ENCODE measurements at places on chromosomes 3 and 15.

GRCh38 chr3:59717679-59718205 is 667.9 kb upstream of the CFAP20DC start:
- no peak for DNase-seq

DNA sequence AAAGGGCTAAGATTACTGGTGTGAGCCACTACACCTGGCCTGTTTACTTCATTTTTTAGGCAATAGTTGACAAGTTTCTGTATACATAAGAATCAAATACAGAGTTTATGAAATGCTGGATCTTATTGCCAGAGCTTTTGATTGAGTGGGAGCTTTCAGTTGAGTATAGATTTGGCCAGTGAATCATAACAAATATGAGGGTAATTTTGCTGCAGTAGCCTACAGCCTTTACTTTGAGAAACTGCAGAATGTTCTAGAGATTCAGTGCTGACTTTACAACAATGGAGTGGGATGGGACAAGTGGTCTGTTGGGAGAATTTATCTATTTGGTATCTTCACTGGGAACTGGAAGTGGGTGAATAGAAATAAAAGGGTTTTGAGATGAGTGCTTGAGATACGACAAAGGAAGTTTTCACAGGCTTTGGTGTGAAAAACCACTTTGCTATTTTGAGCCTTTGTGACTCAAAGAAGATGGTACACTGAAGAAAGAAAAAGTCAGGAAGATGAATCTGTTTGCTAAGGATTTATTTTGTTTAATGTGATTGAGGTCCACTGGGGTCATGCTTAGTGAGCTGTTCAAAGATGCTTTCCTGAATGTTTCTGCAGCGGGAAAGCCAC is 227.8 kb downstream of the UBE2E2 start:
- no peak for DNase-seq

DNA sequence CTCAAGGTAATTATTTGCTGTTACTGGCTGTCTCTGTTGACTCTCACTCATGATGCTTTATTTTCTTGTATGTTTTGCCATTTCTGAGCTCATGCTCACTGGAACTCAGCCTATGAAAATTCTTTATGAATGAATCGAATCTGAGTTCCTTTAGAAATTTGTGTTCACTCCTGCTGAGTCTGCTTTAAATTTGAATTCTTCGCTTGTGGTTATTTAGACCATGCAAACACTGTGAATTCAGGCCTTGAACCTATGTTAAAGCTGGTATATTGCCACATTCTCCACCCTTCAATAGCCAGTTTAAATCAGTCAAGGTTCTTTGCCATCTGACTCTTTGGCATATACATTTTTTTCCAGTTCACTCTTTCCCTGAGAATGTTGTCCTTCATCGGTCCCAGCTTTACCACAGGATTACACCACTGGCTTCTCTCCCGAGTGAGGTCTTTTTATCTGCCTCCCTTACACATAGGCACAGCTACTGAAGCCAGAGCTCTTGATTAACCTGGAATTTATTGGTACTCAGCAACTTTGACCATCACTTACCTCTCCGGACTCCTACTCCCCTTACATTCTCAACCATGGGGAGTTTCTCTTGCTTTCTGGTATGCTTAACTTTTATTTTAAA is 400.6 kb downstream of the VPS13C start:
- no peak for DNase-seq

- no peak for DNase-seq
Measured at GRCh38 chr15:98976500-98976899, 31.1 kb downstream of the PGPEP1L start.

- DNase-seq: no peak
Measured at GRCh38 chr3:73848173-73848906, 223.6 kb upstream of the PDZRN3 start.

DNA sequence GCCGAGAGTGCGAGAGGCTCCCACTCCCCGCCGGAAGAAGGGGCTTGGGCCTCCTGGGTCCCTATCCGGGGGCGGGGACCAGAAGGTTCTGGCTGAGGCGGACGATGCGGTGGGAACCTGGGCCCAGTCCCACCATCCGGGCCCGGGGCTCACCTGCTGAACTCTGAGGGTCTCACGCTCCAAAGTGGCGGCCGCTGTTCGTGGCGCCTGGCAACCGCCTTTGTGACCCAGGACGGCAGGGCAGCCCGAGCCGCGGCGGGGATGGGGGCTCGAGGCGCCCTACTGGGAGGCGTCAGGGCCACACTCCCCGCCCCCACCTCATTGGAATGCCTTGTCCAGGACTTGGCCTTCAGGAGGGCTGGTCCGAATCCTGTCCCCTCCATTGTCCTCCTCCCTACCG is at the start of gene FANCD2OS:
Gene FANCD2OS, minus strand, starts transcription at position 165 of the 400 bp plus-strand sequence. CDS start 3,481 bp downstream, outside the sequence.
- no peak for DNase-seq

- no peak for DNase-seq
Measured at GRCh38 chr3:139540651-139541531, 1.3 kb upstream of the RBP1 start.

DNA sequence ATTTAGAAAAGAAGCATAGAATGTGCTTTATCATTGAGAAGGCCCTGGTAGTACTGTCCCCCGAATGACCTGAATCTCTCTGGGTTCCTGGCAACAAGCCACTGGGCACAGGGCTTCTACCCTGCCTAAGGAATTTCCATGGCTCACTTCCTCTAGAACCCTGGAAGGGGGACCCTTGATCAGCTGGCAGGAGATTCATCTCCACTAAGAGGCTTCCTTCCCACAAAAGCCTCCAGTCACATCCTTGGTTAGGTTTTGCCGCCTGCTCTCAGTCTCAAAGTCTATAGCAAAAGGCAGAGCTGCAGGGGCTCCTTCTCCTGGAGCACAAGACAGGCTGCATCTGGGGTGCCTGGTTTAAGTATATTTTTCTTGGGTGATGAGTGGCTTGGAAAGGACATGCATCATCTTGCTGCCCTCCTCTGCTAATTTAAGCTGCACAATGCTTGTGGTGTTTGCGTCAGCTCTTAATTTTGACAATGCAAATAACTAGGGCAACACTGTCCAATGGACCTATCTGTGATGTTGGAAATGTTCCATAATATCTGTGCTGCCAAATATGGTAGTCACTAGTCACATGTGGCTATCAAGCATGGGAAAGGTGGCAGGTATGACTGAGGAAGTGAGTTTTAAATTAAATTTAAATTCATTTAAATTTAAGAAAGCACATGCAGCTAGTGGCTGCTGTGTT is 33.4 kb upstream of the RARRES1 start:
- no peak for DNase-seq

DNA sequence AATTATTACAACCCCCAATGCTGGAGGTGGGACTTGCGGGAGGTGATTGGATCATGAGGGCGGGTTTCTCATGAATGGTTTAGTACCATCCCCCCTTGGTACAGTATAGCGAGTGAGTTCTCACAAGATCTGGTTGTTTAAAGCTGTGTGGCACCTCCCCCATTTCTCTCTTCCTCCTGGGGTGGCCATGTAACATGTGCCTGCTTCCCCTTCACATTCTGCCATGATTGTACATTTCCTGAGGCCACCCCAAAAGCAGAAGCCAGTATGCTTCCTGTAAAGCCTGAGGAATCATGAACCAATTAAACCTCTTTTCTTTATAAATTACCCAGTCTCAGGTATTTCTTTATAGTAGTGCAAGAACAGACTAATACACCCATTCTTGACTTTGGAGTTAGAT is 20.3 kb upstream of the PROK2 start:
- DNase-seq: no peak

DNA sequence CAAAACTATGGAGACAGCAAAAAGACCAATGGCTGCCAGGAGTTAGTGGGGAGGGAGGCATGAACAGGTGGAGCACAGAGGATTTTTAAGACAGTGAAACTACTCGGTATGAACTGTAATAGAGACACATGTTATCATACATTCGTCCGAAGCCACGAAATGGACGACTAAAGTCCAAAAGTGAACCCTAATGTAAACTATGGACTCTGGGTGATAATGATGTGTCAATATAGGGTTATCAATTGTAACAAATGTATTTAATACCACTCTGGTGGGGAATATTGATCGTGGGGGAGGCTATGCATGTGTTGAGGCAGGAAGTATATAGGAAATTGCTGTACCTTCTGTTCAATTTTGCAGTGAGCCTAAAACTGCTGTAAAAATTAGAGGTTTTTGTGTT is 107.0 kb downstream of the CPN2 start:
- DNase-seq: no peak

DNA sequence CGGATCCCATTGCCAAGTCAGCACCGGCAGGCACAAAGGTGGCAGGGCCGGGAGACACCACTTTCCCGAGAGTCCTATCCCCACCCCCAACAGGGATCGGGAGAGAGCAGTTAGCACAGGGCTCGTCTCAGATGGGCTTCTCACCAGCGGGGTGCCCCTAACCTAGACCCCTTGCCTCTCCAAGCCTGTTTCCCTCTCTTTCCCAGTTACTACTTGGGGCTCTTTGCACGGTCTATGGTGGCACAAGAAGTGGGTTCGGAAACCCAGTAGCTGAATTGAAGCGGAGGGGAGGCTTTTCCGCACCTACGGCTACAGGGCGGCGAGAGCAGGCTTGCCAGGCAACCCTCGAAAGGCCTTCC is 383 bp upstream of the EFCC1 start:
- no peak for DNase-seq

- no peak for DNase-seq
Measured at GRCh38 chr3:141854599-141854998, 21.8 kb upstream of the ATP1B3 start.

- no peak for DNase-seq
Measured at GRCh38 chr3:31185062-31185357, 290.5 kb upstream of the GADL1 start.

- no peak for DNase-seq
Measured at GRCh38 chr3:154952553-154952952, 127.6 kb upstream of the MME start.

- DNase-seq: no peak
Measured at GRCh38 chr3:33629219-33629618, 88.8 kb downstream of the CLASP2 start.

DNA sequence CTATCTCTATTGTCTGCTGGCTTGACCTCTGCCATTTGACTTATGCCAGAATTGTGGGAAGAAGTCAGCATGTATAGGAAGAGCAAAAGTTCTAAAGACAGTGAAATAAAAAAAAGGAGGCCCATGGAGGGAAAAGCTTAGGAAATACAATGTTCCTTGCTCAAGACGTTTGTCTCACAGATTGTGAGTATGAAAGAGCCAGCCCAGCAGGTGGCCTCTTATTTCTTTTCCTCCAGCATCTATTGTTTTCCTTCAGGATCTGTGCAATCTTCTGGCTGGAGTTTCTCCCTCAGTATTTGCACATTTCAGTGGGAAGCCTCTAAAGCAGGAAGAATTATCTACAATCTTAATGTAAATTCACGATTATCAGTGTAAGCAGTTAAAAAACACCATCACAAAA is 43.7 kb downstream of the ZDHHC3 start:
- DNase-seq: no peak

DNA sequence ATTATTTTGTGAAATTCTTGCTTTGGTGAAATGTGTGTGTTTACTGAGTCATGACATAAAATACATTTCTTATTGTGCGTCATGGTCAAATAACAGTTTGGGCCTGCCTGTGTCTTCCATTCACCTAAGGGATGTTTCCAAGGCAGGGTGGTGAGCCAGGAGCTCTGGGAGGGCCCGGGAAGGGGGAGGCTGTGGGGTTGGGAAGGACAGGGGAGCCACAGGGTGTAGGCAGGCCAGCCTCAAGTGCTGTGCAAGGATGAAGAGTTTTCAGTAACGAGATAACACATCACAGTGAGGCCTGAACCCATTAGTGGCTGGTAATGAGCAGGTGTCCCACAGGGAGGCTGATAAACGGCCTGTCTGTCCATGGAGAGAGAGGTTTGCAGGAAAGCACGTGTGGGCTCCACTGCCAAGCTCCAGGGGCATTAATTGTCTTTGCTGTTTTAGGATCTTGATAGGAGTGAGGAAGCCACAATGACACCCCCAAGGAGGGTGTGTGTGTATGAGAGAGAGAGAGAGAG is 35.6 kb upstream of the SEC13 start:
- no peak for DNase-seq

GRCh38 chr3:53217175-53217574 is 38.6 kb downstream of the TKT start:
- no peak for DNase-seq

DNA sequence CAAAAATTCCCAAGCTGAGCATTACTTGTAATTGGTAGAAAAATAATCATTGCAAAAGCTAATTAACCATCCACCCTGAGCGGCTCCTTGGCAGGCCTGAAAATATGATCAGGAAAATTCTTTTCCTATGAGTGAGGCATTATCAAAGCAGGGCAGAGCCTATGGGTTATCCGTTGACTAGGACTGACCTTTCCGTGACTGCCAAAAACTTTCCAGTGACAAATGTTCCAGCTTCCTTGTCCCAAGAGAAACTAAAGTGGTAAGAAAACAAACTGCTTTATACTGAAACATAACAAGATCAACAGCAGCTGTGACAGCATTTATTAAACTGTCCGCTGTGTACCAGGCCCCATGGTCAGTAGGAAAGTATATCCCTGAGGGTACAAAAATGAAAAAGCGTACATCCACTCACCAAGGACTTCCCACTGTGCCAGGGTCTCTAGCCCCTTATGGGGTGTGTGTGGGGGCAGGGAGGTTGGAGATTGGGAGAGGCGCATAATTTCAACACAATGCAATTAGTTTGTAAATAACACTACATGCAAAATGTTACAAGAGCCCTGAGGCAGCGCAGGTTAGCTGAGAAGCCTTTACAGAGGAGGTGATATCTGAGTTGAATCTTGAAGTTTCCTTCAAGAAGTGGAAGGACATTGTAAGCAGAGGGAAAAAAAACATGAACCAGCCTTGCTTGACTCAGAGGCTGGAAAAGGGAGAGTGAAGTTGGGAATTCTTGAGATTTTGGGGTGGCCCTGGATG is 8.5 kb downstream of the LIPC start:
- no peak for DNase-seq

DNA sequence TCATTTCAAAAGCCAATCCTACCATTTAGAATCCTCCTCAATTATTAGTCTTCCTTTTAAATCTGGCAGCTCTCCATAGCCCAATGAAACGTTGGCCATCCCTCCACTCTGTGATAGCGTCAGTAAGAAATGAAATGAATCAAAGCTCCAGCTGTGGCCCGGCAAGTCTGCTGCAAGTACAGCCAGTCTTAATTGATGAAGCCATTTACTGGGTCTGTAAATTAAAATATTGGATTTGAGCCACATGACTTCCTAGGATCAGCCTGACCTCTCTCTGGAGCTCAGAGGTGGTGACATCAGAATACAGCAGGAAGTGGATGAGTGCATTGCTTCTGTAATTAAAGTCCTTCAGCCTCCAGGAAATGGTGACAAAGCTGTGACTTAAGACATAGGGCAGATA is 347.0 kb upstream of the LMCD1 start:
- DNase-seq: no peak

DNA sequence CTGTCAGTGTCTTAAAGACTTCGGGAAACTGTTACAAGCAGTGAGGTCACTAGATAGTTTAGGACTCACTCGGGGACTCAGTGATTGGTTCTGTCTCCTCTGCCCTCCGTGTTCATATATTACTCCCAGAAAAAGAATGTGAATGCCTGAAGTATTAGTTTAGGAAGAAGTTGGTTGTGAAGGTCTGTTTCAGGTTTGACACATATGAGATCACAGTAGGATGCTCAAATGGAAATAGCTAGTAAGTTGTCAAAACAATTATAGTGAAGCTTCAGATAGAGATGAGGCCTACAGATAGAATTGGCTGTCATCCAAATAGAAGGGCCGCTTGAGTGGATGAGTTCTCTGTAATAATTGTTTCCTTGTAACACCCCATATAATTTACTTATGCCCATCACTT is 172.6 kb downstream of the PLCL2 start:
- no peak for DNase-seq

Measured in activated T-cell treated with anti-CD3 and anti-CD28 coated beads for 24 hours (primary cell).